Muscle of leg (tissue), 16 donors: ENCODE measurements at places on chromosomes 5 and 9. TPM values are rescaled to one million over a fixed set of nuclear protein-coding genes. Genes with fewer than 3 reads are reported as not detected.

DNA sequence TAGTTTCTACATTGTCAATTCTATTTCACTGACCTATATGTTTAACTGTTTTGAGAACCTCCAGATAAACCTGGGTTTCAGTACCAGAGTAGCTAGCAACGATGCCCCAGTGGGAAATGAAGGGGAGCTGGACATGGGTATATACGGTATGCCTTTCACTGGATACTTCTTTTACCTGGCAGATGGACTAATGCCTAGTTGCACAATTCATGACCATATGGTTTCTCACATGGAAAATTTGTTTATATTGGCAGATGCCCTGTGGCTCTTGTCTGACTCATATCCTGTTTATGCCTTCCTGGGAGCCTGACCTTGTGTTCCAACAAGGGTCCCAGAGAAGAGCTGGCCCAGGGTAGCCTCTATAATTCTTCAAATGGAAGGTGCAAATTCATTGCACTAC, 144.1 kb downstream of the MAT2B start:
- no peak for DNase-seq

DNA sequence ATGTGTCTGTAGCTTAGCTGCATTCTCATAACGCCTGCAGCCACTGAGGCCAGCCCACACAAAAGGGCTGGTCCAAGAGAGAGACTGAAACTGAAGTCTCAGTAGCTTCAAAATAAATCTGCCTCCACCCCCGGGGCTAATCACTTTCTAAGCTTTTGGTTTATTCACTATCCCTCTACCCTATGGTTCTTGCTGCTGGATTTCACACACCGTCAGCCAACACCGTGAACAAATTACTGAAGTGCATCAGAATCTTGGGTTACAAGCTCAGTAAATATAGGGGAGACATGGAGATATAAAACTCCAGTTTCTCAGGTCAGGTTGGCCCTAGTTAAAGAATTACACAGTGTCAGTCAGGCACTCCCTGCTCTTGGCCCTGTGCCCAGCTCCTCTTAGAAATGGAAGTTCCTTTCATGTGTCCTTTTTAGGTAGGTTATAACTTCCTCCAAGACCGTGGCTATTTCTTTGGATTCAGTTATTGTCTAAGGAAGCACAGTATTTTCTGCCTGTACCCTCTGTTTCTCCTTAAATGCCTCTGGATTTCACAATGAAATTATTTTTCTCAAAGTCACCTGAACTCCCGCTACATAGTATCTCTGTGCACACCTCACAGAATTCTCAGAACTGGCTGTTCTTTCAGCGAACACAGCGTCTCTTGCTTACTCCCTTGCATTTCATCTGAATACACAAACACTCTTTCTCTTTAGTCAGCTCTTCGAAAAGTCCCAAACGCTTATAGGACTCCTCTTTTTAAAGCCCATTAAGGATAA, 112.5 kb downstream of the FAM174A start:
- peak; percentile 49 for DNase-seq

GRCh38 chr9:72888943-72889342, 63.9 kb downstream of the ALDH1A1 start:
- DNase-seq = no peak

- peak; percentile 82 for DNase-seq
These were observed 663 bp upstream of the SMIM27 start for GRCh38 chr9:32551276-32552051.

FOXD4L4 gene
- total RNA-seq = 0.04 TPM

DNA sequence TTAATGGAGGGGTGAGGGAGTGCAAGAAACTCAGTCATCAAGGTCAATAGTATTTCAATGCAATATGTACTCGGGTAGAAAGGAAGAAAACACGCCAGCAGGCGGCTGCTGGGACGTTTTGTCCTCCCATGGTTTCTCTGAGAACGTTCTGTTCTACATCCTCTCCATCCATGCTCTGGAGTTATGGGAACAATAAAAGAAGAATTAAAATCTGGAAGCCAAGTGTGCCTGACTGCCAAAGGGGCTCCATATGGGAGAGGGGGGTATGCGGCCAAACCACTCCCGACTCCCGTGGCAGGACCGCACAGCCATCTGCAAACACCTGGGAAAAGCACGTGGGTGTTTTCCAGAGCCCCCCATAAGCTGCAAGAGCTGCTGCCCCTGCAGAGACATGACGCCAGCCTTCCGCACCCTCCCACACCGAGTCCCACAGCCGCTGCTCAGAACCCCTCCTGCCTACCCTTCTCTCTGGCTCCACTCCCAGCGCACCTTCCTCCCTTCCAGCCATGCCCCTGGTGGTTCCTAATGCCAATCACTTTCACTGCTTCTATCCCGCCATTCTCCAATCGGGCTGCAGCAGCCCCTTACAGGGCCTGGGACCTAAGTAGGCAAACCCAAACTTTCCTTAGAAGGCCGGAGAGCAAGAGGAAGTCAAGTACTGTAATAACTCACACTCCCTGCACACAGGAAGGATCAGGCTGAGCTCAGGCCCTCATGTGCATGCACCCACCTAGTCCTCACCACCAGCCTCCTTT, 241.6 kb downstream of the SYK start:
- DNase-seq = peak; percentile 17

DNA sequence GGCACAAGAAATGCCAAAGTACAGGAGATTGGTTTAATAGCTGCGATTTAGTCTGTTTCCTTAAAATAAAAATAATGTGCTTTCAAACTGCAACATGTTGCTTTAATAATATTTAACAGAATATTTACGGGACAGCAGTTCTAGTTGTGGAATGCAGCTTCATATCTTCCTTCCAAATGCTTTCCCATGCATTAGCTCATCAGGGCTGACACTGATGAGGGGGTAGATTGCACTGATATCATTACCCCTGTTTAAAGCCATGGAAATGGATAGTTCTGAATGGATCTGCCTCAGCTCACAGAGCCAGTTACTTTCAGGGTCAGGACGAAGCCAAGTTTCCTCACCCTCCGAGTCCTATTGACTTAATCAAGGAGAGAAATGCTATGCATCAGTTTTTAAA, 93.2 kb upstream of the OSMR start:
- peak; percentile 74 for DNase-seq

HEMGN gene
- 6.7 TPM for total RNA-seq

- DNase-seq = no peak
These were observed 106.8 kb downstream of the ENTREP1 start for GRCh38 chr9:69431777-69432176.

DNA sequence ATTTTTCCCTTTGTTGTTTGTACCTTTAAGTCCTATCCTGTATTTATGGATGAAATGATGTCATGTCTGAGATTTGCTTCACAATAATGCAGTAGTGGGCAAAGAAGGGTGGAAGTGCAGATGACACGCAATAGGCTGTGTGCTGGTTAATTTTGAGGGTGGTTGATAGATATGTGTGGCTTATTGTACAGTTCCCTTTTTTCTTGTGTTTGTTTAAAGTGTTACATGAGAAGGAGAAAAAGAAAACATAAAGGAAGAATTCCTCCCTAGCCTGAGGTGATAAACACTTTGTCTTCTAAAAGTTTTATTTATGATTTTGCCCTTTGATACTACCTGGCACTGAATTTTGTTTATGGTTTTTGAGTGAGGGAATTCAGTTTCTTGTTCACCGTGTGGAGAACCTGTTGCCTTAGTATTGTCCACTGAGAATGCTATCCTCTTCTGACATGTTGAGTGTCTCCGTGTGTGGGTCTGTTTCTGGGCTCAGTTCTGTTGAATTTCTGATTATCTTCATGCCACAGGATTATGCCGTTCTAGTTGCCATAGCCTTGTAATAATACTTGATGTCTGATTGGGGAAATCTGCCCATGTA, 52.3 kb upstream of the FAM120AOS start:
- no peak for DNase-seq

DNA sequence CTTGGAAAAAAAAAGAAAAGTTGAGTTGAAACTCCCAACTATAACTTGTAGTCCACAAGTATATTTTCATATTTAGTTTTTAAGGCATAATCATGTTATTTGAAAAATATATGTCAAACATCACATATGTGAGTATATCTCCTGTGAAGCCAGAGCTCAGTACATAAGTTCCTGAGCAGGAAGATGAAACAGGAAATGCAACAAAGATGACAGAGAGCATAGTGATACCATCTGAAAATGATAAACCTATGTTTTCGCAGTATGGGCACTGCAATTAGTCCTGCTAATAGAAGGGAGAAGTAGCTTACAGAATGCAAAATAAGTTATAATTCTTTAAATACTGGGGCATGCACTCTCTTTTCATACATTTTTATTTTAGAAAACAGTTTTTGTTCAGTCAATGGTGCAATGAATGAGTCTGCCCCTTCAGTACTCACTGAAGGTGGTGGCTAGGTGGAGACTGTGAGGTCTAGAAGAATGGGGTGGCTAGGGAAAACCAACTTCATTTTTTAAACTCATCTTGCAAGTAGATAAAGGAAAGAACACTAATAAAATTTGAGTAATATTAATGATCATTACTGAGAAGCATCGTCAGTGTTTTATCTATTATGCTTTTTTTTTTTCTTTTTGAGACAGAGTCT, 54.1 kb upstream of the FYB1 start:
- DNase-seq = no peak

- DNase-seq = no peak
These were observed 19.6 kb downstream of the ZNF131 start for GRCh38 chr5:43140286-43140685.

- no peak for DNase-seq
These were observed 1.8 kb upstream of the MYORG start for GRCh38 chr9:34378376-34379060.

- DNase-seq = no peak
These were observed 138.8 kb upstream of the RETREG1 start for GRCh38 chr5:16755641-16756040.

DNA sequence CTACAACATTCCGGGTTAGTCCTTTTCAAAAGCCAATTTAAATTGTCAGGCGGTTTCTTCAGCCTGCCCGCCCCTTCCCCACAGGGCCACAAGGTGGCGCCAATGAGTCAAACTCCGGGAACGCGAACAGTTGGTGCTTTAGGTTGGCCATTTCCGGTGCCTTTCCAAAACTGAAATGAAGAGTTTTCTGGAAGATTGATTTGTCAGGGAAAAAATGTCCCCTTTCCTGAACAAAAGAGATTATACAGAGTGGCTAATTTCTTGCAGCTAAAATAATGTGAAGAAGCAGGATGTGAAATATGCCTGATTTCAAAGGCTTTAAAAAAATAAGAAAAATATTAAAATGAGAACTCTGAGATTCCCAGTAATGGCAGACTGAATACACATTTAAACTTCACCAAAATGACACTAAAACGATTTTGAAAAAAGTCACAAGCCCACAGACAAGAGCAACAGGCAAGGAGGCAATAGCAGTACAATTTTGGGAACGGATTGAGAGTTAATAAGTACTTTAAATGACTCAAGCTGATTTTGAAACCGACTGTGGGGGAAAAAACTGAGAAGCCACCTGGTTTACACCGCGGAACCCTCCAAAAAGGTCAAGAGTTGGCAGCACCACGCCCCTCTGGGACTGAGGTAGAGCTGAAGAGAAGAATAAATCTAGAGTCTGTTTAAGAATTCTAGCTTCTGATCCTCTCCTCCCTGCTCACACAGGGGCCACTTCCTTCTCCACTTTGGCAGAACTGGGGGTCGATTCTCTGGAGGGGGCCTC, 45.7 kb downstream of the SLC46A2 start:
- peak; percentile 77 for DNase-seq

- DNase-seq = no peak
These were observed 54.2 kb upstream of the NOTCH1 start for GRCh38 chr9:136599811-136600660.

- DNase-seq = no peak
These were observed 131.1 kb upstream of the PHYKPL start for GRCh38 chr5:178363501-178364325.

GRCh38 chr5:91478096-91478495, 95.0 kb upstream of the ARRDC3 start:
- DNase-seq = no peak

DMRT2 gene
- 23.4 TPM for total RNA-seq

GRCh38 chr9:132474253-132474652, 64.2 kb downstream of the CFAP77 start:
- DNase-seq = no peak

DNA sequence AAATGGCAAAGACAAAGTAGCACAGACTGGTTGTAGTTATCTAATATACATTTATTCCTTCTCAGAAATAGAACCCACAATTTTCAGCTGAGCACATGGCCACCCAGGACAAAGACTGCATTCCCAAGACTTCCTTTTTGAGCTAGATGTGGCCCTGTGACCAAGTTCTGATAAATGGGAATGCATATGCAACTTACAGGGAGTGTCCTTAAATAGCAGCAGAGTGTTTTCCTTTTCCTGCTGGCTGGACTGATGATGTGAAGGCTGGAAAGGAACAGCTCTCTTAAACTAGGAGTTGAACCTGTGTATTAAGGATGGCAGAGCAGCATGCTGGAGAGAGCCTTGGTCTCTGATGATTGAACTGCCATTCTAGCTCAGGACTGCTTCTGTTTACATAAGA, 74.7 kb upstream of the TNPO1 start:
- no peak for DNase-seq

MOCS2 gene
- 51.8 TPM for total RNA-seq

- DNase-seq = no peak
These were observed 21.9 kb upstream of the MED10 start for GRCh38 chr5:6399980-6400910.

DNA sequence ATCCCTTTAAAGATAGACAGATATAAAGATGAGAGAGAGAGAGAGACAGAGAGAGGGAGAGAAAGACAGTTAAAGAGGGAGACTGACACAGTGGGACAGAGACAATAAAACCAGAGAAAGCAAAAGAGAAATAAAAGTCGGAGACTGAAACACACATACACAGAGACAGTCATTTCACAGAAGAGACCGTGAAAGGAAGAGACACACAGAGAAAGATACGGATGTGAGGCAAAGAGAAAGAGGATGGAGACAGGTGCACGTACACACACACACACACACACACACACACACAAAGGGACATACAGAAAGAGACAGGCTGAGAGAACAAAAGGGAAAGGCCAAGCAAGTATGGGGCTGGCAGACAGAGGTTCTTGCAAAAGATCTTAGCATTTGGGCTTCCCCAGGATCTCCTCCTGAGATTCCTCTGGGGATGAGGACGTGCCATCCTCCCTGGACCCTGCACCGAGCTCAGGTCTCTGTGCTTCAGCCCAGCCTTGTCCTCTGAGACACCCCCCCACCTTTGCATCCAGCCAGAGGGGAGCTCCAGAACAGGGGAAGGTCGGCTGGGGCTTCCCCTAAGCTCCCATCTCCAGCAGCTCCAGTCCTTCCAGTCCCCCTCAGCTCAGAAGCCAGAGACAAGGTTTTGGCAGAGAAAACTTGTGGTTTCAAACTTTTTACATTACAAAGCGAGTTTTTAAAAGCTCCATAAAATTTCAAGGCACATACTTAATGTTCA, 318.4 kb upstream of the PANK3 start:
- DNase-seq = no peak

TAF1L gene
- under 0.01 TPM for total RNA-seq

KIF4B gene
- total RNA-seq = under 0.01 TPM
